ENCODE measurements at places on chromosomes 11 and 22.

DNA sequence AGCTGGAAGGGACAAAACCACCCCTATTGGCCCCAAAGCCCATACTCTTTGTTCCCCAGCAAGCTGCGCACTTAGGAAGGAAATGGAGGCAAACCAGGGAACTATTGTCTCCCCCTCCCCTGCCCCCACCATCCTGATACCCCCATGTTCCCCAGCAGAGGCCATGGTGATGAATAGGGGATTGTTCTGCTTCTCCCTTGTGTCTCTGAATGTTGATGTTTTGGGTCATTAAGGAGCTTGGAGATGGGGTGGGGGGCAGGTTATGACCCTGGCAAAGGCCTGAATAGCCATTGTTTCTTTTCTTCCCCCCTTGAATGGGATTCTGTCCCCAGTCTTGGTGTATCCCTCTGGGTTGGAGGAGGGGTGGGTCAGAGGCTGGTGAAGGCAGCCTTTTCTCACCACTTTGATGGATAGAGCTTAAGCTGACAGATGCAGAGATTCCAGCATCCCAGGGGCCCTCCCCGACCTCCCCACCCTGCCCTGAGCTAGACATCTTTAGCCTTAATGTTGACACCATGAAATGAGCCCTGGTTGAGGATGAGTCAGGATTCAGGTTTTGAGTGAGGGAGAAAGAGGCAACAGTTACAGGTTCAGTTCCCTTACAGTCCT, 8.3 kb downstream of the DTX4 start:
- no peak for DNase-seq

DNA sequence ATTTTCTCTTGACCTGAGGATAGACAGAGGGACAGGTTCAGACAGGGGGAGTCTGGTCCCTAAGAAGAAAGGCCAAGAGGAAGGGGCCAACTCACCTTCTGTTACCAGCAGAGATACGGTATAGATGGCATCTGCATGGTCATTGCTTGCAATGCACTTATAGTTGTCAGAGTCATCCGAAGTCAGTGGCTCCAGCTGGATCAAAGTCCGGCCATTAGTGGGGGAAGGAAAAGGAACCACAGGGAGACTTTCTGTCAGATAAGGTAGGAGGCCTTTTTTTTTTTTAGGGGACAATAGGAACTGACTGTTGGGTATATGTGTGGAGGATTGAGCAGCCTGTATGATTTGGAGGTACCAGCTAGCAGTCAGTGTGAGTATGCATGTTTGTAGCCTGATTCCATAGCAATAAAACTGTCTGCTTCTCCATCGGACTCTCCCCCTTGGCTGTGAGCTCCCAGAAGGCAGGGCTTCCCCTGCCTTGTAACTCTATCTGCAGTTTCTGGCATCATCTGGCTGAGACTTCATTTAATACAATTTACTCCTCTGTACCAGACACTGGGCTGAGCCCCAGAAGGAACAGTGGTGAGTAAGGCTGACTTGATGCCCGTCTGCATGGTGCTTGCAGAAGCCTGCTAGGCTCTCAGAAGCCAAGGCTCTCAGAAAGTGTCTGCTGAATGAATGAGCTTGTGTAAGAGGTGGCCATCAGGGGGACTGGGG, 5.7 kb downstream of the IGSF22 start:
- peak; percentile 9 for DNase-seq

DNA sequence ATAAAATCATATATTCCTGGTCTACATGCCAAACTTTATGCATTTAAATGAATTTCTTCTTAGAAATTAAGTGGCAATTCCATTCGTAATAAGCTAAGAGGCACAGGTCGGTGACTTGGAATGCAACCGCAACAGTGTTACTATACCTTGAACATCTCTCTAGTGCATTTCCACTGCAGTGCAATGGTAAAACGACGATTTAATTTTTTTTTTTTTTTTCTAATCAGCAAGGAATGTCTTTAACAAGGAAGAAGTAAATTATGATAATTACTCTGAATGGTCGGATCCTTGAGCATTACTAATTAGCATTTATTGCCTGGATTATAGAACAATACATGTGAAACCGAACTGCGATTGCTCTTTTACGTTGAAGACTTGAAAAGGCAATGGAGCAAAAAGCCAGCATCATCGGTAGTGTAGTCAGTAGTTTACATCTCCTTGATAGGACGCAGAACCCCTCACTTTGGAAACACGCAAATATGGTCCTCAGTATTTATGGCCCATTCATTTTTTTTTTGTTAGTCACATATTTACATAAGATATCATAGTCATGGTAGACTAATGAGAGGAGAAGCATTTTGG, 20.2 kb downstream of the BLID start:
- DNase-seq: peak; percentile 45

DNA sequence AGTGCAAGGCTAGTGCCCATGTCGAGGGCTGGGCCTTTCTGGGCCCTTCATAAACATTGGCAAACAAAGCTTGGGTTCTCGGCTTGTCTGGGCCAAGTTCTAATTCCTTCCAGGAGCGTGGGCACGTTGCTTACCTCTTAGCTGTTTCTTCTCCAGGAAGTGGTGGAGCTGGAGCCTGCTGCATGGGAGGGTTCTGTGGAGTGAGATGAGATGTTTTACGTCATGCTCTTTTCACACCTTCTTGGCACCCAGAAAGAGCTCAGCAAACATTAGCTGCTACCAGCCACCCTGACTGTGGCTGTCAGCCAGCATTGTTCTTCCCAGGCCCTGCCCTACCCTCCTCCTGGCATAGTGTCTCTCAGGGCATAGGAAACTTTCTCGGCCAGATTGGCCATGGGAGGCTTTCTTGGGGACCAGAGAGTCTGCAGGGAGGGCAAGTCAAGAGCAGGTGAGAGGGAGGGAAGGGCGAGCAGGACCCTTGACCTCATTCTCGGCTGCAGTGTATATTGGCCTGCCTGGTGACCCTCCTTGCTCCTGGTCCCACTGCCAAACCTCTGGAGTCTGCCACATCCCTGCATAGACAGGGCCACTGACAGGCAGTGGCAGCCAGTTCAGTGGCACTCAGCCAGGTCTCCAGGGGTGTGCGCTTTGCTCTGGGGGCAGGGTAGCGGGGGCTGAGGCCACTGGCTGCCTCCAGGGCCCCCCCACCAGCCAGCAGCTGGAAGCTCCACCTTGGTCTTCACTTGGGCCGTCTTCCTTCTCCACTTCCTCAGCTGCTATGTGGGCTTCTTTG, 98.8 kb downstream of the BCR start:
- no peak for DNase-seq

- DNase-seq: no peak
These were observed 62.8 kb downstream of the MORC2 start for GRCh38 chr22:30905696-30906341.

DNA sequence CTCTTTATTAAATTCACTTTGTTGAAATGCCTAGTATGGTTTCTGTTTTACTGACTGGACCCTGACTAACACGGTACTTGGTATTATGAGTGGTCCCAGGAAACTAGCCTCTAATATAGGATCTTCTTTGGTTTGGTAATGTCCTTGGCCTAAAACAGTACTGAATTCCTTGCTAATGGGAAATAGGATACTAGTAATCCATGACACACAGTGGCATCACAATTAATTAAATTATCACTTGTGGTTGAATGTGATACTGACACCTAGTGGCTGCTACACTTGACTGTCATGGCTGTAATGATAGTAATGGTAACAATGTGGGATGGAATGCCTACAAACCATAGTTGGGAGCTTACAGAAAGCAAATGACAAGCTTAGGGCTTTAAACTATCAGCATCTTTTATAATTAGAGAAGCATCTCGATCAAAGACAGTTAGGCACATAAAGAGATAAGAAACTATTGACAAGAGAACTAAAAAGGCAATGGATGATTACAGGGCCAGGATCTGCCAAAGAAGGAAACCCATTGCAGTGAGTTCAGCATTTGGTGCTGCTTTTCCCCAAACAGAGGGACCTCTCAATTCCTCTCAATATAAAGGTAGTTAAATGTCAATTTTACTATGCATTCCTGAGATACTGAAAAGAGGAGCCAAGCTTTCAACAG, 8.6 kb downstream of the DNHD1 start:
- peak; percentile 18 for DNase-seq

- DNase-seq: no peak
These were observed 239.5 kb downstream of the BUD13 start for GRCh38 chr11:116533186-116533825.

GRCh38 chr11:116879800-116880625, 42.6 kb upstream of the APOA1 start:
- peak; percentile 91 for DNase-seq

DNA sequence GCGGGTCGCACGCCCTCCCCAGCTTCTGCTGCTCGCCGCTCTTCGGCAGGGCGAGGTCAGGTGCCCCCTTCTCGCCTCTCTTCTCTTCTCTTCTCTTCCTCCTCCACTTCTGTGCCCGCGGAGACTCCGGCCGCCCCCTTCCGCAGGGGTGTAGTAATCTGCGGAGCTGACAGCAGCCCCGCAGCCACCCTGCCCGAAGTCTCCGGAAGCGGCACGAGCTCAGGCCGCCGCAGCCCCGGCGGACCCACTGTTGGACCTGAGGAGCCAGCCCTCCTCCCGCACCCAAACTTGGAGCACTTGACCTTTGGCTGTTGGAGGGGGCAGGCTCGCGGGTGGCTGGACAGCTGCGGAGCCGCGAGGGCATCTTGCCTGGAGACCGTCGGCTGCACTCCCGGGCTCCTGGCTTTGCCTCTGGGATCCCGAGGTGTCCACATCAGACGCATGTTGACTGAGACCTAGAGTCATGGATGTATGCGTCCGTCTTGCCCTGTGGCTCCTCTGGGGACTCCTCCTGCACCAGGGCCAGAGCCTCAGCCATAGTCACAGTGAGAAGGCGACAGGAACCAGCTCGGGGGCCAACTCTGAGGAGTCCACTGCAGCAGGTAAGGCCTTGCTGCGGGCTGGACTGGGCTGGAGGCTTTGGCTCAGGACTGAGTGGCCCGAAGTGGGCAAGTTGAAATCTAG, 486 bp downstream of the STIM1 start:
- no peak for DNase-seq

- DNase-seq: no peak
These were observed 43.8 kb upstream of the LYVE1 start for GRCh38 chr11:10611979-10612862.

GRCh38 chr11:100445231-100445735, 241.8 kb upstream of the ARHGAP42 start:
- DNase-seq: peak; percentile 8

DNA sequence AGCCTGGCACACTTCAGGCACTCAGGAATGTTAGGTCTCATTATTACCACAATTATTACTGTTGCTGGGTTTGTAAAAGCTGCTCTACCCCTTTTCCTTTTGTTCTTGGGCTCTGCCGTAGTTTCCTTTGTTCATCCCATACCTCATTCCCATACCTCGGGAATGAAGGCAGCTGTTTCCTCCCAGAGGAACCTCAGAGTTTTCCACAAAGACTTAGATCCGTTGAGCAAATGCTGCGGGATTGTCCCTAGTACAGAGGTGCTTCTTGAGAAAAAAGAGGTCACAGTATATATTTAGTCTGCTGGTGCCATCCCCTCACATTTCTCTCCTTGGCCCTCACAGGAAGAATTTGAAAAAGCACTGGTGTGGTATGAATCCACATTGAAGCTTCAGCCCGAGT, 134.7 kb downstream of the TTC17 start:
- DNase-seq: no peak

- no peak for DNase-seq
These were observed 272.5 kb downstream of the SBF2 start for GRCh38 chr11:10021563-10021962.

- no peak for DNase-seq
These were observed 31.7 kb downstream of the MCM5 start for GRCh38 chr22:35431483-35432227.

- DNase-seq: no peak
These were observed at the start of gene NPTXR for GRCh38 chr22:38843657-38844314. Gene NPTXR, minus strand, starts transcription at chr22:38844028.

DNA sequence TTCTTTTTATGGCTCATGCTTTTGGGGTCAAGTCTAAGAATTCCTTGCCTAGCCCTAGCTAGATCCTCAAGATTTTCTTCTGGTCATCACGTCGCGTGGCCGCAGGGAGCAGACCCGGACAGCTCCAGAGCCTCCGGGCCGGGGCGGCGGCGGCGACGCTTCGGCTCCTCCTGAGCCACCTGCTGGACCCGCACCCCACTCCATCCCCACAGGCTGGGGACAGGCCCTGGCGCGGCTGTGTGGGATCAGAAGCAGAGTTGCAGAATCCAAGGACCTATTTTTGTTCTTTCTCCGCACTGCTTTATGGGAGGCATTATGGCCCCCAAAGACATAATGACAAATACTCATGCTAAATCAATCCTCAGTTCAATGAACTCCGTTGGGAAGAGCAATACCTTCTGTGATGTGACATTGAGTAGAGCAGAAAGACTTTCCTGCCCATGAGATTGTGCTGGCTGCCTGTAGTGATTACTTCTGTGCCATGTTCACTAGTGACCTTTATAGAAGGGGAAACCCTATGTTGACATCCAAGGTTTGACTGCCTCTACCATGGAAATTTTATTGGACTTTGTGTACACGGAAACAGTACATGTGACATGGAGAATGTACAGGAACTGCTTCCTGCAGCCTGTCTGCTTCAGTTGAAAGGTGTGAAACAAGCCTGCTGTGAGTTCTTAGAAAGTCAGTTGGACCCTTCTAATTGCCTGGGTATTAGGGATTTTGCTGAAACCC, 12.4 kb upstream of the SCARF2 start:
- DNase-seq: no peak

GRCh38 chr11:9756878-9757277, 93.0 kb downstream of the SWAP70 start:
- no peak for DNase-seq

DNA sequence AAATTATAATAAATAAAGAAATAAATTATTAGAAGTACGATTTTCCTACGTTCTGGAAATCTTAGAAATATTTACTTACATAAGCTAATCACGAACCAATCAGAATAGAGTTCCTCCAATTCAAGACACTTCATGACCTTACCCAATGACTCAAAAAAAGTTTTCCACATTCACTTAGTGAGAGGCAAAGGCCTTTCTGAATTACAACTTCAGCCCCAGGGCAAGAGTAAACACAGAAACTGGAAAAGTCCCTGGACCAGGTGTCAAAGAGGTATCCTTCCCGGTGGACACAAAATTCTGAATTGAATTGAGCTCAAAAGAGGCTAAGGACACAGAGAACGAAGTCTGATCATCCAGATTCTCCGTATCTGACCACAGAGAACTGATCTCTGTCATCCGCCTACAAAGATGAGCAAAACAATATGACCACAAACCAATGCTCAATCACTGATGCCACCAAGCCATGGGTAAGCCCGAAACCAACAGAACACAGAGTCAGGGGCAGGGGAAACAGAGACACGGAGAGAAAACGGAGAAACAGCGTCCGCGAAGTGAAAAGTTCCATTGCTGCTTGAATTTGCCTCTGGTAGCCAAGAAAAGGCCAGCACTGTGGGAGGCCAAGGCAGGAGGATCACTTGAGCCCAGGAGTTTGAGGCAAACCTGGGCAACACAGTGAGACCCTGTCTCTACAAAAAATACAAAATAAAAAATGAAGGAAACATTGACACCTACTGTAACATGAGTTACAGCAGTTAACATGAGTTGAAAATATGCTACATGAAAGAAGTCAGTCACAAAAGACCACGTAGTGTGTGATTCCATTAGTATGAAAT, 6.8 kb downstream of the BID start:
- no peak for DNase-seq
